Forelimb muscle (tissue), 1 donor: ENCODE measurements at places on chromosomes 4 and X.

DNA sequence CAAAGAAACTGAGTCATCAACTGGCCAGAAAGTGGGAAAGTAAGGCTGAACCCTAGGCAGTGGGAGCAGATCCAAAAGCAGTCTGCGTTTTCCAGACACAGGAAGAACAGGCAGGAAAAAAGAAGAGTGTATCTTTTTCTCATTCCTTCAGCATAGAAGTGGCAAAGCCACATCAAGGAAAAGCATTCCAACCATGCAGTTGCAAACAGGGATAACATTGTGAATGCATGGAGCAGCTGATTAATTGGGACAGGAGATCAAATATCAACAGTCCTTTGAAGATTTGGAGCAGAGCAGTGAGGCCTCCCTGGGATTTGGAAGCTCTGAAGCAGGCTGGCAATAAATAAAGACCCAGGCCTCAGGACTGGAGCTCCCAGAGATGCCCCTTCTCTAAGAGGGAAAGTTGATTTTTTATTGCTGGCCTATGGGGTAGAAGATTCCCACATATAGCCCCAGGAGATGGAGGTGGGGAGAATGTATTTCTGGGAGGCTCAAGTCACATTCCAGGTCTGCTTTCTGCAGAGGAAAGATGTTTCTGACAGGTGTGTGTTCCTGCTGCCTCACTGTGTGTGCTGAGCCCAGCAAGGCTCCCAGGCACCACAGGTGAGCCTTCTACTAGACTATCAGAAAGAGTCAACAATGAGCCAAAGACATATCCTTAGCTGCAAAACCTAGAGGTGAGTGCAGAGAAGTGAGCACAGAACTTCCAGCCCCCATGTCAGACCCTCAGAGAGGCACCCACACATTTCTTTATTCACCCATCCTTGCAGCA, 222.5 kb downstream of the RAB28 start:
- DNase-seq, result no peak

DNA sequence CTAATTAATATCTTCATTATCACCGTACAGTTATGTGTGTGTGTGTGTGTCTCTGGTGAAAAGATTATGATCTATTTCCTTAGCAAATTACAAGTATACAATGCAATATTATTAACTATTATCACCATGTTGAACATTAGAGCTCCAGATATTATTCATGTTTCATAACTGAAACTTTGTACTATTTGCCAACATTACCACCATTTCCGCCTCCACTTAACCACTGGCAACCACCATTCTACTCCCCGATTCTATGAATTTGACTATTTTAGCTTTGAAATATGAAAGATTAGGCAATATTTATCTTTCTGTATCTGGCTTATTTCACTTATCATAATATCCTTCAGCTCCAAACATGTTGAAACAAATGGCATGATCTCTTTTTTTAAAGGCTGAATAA, 717.9 kb downstream of the ARAP2 start:
- DNase-seq, result no peak

DNA sequence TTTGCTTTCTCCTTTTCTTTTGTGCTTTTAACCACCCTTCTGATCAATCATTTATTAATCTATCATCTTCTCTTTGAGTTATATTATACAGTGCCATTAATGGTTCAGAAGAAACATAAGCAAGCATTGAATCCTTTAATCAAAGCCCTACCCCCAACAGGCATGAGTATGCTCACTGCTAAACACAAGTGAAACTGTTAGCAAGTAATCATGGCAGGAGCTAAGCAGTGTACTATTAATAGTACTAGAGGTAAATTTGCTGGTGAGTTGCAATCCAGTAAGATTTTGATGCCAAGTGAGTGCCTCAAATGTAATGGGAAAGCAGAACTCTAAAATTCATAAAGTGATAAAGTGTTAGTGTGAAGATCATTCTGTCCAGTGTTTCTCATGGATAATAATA, 57.2 kb downstream of the FNIP2 start:
- DNase-seq, result no peak

- DNase-seq, result no peak
Observed at GRCh38 chr4:85500110-85500867, 25.3 kb downstream of the ARHGAP24 start.

- DNase-seq, result no peak
Observed at GRCh38 chr4:158035662-158036195, 137.1 kb downstream of the GASK1B start.

DNA sequence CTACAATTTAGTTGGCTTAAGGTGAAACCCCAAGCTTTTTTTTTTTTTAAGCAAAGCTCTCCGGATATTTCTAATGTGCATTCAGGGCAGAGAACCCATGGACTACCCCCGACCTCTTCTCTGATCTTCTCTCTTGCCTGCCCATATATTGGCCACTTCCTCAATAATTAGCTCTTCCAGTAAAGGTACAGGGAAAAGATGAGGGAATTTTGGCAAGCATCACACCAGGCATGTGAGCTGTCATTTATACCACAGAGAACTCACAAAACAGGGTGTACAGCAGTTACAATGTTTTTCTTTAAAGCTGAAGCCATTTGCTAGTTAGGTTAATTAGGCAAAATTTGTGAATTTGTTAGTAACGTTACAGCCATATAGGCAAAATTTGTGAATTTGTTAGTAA, 73.3 kb downstream of the GAB1 start:
- no peak for DNase-seq

GRCh38 chrX:53125506-53125905, 31.6 kb downstream of the KANTR start:
- no peak for DNase-seq

- no peak for DNase-seq
Observed at GRCh38 chr4:62232814-62233213, 1032.7 kb downstream of the ADGRL3 start.
